Cortex of kidney (tissue), 1 donor: ENCODE measurements at places on chromosomes 2 and 18.

DNA sequence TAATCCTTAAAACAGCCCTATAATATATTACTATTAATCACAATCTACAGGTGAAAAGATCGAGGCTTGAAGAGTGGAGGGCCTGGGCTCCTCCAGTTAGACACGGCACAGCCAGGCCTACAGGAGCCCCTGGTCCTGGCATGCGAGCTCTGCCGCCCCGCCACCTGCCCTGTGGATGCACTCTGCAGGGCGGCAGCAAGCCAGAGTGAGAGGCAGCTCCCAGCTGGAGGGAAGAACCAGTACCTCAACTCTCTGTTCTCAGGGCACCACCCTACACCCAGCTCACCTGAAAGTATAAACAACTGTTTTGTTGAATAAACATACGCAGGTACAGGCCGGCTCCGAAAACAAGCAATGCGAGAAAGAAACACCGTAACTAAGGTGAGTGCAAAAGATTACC, 34.6 kb downstream of the EIPR1 start:
- DNase-seq = no peak

- DNase-seq = no peak
Observed at GRCh38 chr2:132754867-132755472, 85.0 kb upstream of the LYPD1 start.

DNA sequence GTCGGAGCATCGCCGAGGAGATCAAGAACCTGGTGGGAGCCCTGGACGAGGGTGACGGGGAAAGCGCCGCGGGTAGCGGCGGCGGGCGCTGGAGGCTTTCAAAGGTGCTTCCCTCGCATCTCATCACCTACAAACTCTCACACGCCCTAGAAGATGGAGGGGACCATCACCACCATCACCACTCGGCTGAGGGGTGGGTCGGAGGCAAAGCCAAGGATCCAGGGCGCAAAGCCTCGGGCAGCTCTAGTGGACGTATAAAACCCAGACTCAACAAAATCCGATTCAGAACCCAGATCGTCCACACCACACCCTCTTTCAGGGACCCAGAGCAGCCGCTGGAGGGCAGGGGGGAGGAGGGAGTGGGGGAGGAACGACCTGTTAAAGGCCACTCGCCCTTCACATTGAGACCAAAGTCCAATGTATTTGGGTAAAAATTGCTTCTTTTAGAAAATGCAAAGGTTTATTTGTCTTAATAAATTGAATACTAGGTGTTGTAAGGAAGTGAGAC, 1.5 kb downstream of the SOWAHC start:
- no peak for DNase-seq

- no peak for DNase-seq
Observed at GRCh38 chr2:229043681-229044080, 227.4 kb downstream of the PID1 start.

DNA sequence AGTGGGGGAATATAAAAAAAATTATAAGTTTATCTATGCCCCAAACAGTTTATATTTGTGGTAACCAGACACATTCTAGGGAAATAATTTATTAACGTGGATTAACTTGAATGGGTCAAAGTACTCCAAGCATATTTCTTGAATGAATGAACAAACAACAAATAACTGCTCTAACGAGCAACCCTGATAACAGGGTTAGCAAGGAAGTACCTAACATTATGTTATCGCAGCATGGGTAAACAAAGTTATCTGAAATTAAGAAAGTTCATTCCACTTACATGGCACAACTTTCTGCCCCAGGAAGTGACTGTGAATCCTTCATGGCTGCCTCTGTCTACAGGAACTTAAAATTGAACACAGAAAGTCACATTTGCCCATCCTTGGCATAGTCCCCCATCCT, 812.9 kb upstream of the ACVR2A start:
- no peak for DNase-seq

- no peak for DNase-seq
Observed at GRCh38 chr2:54432251-54433015, 23.7 kb upstream of the SPTBN1 start.

DNA sequence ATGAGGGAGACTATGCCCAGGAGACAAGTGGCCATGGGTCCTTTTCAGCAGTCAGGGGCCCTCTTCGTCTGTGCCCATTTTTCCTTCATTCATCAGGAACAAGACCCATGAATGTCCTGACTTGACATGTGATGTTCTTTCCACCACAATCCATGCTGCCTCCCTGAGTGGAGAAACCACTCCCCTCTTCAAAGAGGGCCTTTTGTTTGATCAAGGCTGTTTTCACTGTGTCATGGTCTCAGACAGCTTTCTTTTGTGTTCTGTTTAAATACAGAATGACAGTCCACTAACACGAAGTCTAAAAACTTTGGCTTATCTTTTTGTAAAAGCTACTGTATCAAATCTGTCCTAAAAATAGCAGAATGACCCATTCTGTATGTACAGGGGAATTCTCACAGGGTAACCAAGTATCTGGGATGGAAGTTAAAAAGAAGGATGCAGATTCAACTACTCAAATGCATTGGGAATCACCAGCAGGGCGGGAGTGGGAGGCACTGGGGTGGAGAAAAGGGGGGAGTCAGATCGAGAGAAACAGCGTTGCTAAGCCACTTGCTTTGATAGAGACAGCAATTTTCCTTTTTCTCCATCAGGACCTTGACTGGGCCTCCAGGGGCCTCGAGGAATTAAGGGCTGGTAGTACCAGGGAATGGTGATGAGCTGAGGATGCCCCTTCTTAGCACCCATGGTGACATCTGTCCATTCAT, 13.9 kb downstream of the LRP2 start:
- DNase-seq = no peak

- DNase-seq = no peak
Observed at GRCh38 chr2:105646774-105647076, 98.0 kb upstream of the NCK2 start.

DNA sequence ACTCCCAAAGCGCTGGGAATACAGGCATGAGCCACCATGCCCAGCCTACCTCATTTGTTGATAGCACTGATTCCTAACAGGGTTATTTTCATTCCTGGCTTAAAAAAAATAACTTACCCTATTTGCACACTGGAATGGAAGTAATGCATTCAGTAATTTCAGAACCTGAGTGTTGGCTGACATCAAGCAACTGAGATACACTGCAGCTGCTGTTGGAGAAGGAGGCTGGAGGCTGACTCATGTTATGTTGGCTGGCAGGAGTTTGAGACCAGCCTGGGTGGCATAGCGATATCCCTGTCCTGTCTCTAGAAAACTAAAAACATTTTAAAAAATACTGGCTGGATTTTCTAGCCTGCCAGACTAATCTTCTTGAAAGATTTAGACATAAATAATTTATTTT, 385.1 kb upstream of the MEX3C start:
- no peak for DNase-seq

- DNase-seq = no peak
Observed at GRCh38 chr18:10271481-10271880, 183.0 kb upstream of the APCDD1 start.

- DNase-seq = no peak
Observed at GRCh38 chr2:170533156-170533555, 182.0 kb upstream of the SP5 start.

GRCh38 chr2:173749315-173749714, 215.9 kb downstream of the SP3 start:
- no peak for DNase-seq

DNA sequence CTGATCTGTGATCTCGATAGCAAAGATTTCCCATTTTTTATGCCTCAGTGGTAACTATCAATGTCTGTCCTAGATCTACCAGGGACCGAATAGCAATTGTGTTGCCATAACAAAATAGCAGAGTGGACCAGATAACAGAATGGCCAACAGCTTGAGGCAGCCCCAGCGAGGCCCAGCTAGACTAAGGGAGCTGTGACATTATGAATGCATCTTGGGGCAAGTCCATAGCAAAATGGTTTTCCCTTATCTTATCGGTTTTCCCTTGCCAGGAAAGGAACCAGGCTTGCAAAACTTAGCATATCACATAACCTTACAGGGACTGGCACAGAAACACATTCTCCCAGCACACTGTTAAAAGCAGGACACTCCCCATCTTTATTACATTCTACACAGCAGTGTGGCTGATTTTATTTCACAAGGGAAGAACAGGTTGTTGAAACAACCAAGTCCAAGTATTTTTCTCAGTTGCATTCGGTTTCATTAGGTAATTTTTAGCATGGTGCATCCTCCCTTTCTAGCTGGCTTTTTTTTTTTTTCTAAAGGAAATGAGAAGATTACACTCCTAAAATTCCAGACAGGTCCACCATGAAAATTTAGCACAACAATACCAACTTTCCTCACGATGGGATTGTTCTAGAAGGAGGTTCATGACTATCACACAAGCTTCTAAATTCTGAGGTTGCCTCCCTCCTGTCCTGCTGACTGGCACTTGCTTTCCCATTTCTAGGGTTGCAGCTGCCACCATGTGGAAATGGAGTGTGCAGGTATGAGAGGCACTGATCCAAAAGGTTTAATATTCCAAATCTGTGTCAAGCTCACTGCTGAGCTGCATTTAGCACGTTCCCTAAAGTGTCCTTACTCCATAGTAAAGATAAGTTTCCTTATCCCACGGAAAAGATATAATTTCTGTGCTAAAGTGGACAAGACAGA, 97.0 kb upstream of the SLC35G4 start:
- no peak for DNase-seq

- DNase-seq = no peak
Observed at GRCh38 chr2:124283096-124283495, 258.0 kb downstream of the CNTNAP5 start.

DNA sequence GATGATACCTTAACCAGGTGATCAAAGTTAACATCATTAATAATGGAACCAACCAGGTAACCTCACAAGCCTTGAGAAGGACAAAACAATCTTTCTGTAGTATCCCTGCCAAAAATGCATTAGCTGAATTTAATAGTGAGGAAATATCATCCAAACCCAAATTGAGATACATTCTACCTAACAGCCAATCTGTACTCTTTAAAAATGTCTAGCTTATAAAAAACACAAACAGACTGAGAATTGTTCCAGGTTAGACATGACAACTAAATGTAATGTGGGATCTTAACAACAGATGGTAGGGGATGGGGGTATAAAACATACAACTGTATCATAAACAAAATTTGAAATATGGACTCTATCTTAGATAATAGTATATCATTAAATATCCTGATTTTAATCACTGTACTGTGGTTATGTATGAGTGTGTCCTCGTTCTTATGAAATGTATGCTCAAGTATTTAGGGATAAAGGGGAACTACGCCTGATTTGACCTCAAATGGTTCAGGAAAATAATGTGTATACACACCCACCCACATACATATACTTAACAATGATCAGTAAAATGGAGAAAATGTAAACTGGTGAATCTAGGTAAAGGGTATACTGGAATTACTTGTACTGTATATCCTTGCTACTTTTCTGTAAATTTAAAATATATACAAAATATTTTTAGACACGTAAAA, 1.7 kb downstream of the FANCL start:
- no peak for DNase-seq

DNA sequence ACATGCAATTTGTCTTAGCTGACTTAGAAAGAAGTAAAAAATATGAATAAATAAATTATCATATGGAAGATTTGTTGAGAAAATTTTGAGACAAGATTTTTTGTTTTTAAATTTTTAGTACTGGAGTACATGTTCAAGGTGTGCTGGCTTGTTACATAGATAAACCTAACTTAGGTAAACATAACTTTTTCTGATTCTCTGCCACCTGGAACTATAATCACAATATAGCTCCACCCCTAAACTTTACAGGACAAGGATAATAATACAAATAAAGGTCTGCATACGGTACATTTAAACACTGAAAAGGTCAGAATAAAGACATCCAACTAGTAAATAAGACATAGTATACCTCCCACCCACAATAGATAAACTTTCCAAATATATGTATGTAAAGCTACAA, 330.5 kb downstream of the LRRTM4 start:
- DNase-seq = no peak

- DNase-seq = no peak
Observed at GRCh38 chr18:23970161-23971096, 44.1 kb upstream of the TTC39C start.

GRCh38 chr2:43300781-43301583, 74.6 kb upstream of the ZFP36L2 start:
- no peak for DNase-seq

DNA sequence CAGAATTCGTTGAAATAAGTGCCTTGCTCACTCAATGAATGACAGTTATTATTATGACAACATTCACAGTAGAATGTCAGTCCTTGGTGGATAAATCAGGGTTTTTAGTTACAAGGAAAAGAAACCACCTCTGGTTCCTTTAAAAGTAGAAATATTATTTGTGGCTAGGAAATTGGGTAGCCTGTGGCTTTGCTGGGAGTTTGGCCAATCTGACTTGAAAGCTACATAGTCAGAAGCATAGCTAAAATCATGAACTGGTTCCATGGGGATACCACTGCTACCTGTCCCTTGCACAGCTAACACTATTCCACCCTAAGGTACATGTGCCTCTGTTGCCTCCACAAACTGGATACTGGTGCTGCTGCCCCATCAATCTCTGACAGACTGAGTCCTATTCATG, 12.8 kb upstream of the SMCHD1 start:
- no peak for DNase-seq

- no peak for DNase-seq
Observed at GRCh38 chr2:58926112-58926511, 685.0 kb upstream of the FANCL start.

DNA sequence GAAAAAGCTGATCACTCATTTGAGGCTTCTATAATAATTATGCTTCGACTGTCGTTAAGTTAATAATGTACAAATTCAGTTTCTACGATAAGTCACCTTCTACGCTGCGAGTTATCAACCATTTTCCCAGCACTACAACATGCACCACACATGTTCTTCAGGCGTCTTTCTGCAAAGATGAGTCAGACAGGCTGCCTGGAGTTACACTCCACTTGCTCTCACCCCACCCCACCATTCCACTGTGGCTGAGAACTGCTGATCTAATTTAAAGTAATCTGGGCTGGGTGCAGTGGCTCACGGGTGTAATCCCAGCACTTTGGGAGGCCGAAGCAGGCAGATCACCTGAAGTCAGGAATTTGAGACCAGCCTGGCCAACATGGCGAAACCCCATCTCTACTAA, 218.6 kb downstream of the DYM start:
- DNase-seq = no peak

GRCh38 chr2:231720987-231721966, 13.0 kb downstream of the PTMA start:
- DNase-seq = no peak

- DNase-seq = no peak
Observed at GRCh38 chr2:59744436-59744835, 809.0 kb downstream of the BCL11A start.
